Cardiac septum (tissue), 1 donor: ENCODE measurements at places on chromosomes 5 and 9. TPM values are rescaled to one million over a fixed set of nuclear protein-coding genes. Genes with fewer than 3 reads are reported as not detected.
A peak's percentile ranks its signal among the peaks of the same experiment; 100 is the strongest.

Gene SAPCD2
- total RNA-seq, result 0.11 TPM

DNA sequence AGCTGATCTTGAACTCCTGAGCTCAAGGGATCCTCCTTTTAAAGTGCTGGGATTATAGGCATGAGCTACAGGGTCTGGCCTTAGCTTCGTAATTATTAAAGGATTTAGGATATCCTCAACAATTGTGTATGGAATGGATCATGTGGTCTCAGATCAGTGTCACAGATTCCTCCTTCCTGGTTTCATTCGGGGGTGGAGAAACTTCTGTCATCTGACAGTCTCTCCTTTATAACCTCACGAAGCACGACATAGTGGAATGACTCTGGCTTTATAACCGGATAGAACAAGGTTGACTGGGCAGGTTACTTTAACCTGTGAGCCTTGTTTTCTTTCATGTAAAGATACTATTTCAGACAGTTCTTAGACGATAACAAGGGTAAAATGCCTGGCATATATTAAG is 4.4 kb upstream of the GNG10 start:
- DNase-seq, result no peak

DNA sequence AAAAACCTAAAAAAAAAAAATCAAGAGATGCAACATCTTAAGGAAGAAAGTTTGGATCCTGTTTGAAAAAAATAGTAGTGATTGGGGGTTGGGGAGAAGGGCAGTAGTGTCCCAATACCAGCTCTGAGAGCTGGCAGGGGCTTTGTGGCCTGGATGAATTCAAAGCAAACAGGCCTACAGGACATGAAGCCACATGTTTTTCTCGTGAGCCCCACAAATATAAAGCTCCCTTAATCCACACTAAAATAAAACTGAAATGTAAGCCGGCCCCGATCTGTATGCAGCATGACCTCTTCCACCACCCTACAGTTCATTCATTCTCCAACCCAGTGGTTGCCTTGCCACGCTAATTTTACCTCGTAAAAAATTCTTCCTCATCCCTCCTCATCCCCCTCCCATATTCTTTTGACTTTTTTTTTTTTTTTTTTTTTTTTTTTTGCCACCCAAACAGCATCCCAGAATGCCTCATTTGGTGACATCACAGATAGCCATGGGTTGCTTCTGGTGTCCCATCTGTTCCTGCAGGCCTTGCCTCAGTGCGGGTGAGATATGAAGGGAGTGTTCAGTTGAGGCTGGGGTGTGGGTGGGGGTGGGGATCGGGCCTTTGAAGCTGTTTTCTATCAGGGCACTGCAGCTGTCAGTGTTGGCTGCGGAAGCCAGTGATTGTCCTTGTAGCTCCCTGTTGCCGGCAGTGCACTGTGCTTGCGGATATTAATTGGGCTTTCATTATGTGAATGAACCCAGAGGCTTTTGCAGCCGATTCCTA is 81.6 kb upstream of the NFIB start:
- DNase-seq, result no peak

GRCh38 chr5:126736141-126736540 is 40.8 kb upstream of the LMNB1 start:
- no peak for DNase-seq

Gene GDA
- not detected for total RNA-seq

Gene IL3
- not detected for total RNA-seq

- DNase-seq, result no peak
These were observed 48.4 kb upstream of the GNE start for GRCh38 chr9:36306471-36307306.

GRCh38 chr9:69674716-69675438 is 2.7 kb upstream of the APBA1 start:
- DNase-seq, result no peak

DNA sequence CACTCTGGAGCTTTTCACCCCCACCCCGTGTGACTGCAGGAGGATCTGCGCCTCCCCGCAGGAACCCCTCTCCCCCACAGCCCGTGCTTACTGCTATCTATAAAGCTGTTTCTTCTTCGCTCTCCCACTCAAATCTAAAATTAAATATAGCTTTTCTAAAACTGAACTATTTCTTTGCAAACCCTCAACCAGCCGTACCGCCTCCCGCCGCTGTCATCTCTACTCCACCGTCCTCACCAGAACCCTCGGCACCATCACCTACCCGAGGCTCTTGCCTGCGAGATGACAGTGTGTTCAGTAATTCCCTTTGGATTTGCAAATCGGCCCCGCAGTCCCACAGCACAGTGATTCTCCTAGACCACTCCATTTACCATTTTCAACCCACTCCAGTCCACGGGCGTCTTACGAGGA is 13.6 kb downstream of the LPCAT1 start:
- DNase-seq, result peak; percentile 51

DNA sequence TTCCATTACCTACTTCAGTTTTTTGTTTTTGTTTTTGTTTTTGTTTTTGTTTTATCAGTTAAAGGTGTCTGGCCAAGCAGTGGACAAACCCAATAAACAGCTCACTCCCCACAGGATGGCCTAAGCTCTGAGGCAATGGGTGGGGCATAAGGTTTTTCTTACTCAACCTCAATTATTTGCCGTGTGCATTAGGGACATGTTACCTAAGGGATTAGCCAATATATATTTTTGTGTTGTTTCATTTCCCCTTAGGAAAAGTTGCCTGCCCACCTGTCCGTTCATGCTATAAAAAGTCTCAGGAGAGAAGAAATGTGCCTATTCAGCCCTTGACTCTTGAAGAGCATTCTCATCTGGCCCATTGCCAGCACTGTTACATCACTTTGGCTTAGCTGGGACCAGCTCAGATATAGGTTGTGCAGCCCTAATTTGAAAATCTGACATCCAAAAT is 7.3 kb downstream of the SH3RF2 start:
- DNase-seq, result no peak

Gene WWC1
- total RNA-seq, result 0.51 TPM

- no peak for DNase-seq
These were observed 5.6 kb downstream of the FAM221B start for GRCh38 chr9:35822926-35823325.

GRCh38 chr5:134873494-134873893 is 677 bp upstream of the TXNDC15 start:
- no peak for DNase-seq

Gene PPP3R2
- not detected for total RNA-seq

- DNase-seq, result no peak
These were observed 13.0 kb downstream of the SLC25A25 start for GRCh38 chr9:128081056-128081455.

DNA sequence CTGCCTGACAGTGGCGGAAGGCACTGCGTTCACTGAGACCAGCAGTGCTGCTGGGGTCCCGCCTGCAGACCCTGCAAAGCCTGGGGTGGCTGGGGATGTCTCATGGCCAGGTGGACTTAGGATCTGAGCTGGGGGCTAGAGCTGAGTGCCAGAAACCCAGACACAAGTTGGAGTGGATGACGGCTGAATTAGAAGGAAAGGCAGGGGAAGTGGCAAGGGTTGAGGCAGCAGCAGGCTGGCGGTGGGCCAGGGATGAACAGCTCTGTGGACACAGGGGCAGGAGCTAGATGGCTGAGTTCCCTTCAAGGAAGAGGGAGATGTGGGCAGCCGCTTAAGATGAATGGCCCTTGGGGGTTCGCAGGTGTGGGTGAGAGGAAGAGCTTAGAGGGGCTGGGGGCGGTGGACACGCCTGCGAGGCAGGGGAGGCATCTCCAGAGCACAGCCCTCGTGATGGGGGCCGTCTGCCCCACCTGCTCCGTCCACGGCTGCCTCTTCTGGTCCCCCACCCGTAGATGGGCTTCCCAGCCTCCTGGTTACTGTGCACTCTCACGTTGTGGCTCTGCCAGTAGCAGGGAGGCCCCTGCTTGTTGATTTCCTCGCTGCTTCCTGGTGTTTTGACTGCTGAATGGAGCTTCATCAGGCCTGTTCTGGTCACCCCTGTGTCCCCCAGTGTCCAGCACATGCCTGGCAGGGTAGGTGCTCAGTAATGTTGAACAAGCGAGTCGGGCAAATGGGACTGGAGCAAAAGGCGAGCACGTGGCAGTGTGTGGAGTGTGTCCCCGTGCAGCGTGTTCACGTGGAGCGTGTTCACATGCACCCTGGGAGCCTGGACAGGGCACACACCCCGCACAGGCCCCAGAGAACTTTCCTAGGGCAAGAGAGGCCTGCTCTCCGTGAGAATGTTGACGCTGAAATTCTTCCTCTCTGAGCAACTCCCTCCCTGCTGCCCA is 168.2 kb downstream of the CACNA1B start:
- peak; percentile 62 for DNase-seq

- no peak for DNase-seq
These were observed 8.7 kb upstream of the ERAP1 start for GRCh38 chr5:96816411-96816939.

- no peak for DNase-seq
These were observed 33.6 kb upstream of the TRIM32 start for GRCh38 chr9:116653348-116654058.

DNA sequence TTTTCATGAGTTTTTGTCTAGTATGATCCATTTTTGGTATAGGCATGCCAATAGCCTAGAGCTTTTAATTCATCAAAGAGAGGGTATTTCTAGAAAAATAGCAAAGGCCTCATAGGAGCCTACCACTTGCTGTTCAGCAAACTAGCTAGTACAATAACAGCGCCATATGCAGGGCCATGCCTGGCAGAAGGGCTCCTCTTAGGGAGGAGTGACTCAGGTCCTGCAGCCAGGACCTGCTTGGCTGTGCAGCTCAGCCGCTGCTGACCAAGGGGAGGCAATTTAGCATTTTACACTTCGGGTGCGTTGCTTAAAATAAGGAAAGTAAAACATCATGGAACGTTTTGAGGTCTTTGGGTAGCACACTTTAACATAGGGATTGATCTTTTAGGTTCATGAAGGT is 100.6 kb downstream of the TRIO start:
- no peak for DNase-seq

Gene PCDHGA2
- total RNA-seq, result 17.3 TPM

DNA sequence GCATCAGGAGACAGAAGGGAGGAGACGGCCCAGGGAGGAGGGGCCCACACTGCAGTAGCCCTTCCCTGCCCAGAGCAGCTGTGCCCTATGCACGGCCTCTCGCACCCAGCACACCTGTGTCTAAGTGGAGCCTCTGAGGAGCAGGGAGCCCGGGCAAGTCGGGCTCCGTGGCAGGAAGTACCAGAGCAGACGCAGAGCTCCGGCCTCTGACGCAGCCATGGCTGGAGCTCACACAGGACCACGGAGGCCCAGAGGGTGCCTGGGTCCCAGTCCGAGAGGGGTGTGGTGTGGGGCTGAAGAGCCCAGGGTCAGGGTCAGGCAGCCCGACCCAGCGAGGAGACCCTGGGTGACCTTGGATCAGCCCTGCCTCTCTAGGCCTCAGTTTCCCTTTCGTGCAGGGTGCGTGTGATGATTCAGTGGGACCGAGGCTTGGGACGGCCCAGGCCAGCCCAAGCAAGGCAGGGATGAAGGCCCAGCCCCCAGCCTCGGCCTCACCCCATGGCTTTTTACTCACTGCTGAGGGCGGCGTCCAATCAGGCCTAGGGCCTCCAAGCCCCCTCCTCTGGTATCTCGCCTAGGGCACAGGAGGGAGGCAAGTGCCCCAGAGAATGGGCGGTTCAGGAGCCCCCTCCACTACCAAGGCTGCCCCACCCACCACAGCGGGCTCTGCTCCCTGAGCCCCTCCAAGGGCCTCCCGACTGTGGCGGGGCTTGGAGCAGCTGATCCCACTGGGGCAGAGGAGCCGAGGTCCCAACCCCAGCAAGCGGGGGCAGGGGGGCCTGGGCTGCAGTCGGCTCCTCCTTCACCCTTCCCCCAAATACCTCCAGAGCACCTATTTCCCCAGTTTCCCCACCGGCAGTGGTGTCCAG is 4.3 kb upstream of the AGPAT2 start:
- DNase-seq, result no peak

DNA sequence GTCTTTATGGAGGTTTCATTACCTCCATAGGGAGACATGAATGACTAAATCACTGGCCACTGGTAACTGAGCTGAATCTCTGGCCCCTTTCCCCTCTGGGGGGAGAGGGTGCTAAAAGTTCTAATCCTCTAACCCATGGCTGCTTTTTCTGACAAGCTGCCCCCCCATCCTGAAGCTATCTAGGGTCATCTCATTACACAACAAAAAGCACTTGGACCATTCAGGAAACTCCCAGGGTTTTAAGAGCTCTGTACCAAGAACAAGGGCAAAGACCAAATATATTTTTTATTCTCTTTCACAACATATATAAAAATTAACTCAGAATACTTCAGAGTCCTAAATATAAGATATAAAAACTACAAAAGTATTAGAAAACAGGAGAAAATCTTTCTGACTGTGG is 14.3 kb downstream of the AUH start:
- DNase-seq, result no peak

- DNase-seq, result no peak
These were observed 109.5 kb downstream of the MYO10 start for GRCh38 chr5:16826379-16827125.

DNA sequence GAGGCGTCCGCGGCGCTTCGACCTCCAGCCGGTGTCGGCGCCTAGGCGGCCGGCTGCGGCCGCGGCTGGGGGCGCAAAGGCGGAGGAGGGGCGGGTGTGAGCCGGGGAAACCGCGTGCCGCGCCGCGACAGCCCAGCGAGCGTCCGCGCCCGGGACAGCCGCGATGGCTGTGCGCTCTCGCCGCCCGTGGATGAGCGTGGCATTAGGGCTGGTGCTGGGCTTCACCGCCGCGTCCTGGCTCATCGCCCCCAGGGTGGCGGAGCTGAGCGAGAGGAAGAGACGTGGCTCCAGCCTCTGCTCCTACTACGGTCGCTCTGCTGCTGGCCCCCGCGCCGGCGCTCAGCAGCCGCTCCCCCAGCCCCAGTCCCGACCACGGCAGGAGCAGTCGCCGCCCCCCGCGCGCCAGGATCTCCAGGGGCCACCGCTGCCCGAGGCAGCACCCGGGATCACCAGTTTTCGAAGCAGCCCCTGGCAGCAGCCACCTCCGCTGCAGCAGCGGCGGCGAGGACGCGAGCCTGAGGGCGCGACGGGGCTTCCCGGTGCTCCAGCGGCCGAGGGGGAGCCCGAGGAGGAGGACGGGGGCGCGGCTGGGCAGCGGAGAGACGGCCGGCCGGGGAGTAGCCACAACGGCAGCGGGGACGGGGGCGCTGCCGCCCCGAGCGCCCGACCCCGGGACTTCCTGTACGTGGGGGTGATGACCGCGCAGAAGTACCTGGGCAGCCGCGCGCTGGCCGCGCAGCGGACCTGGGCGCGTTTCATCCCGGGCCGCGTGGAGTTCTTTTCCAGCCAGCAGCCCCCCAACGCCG is 605 bp downstream of the CHSY3 start:
- DNase-seq, result no peak

- no peak for DNase-seq
These were observed 4.3 kb upstream of the ZNF510 start for GRCh38 chr9:96782235-96782634.

DNA sequence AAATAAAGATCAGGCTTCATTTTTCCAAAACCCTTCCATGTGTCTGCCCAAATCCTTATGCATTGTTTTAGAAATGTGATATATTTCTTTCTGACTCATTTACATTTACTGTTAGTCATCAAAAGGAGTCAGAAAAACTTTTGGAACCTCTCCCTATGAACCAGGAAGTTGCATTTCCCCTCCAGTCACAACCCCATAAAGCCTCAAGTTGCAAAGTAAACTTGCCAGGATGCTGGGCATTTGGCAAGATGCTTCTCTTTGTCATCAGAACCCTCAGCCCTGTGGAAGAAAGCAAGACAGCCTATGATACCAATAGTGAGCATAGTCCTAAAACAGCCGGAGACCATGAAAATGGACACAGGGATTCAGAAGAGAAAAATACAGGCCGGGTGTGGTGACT is 84.2 kb downstream of the MUSK start:
- no peak for DNase-seq
